ENCODE measurements at places on chromosomes 1 and 21.

DNA sequence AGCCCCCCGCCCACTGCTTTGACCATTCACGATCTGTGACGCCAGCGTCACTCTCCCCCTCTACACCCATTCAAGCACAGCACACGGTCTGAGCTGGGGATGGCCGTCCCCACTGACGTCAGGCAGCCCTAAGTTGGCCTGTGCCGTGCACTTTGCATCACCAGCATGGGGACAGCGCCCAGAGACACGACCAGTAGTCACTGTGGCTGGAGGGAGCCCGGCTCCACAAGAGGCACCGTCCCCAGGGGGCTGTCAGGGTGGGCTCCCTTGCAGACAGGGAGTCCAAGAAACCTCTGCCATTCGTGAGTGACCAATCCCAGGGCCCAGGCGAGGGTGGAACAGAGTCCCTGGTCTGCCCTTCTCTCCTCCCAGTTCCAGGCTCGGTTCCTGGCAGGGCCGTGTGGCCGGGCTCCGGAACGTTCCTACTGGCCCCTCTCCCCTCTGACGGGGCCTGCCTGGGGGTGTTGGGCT lies 2.3 kb downstream of the KRTAP10-8 start:
- no peak for DNase-seq

- no peak for DNase-seq
These were observed 25.6 kb downstream of the CD244 start for GRCh38 chr1:160836981-160837557.

DNA sequence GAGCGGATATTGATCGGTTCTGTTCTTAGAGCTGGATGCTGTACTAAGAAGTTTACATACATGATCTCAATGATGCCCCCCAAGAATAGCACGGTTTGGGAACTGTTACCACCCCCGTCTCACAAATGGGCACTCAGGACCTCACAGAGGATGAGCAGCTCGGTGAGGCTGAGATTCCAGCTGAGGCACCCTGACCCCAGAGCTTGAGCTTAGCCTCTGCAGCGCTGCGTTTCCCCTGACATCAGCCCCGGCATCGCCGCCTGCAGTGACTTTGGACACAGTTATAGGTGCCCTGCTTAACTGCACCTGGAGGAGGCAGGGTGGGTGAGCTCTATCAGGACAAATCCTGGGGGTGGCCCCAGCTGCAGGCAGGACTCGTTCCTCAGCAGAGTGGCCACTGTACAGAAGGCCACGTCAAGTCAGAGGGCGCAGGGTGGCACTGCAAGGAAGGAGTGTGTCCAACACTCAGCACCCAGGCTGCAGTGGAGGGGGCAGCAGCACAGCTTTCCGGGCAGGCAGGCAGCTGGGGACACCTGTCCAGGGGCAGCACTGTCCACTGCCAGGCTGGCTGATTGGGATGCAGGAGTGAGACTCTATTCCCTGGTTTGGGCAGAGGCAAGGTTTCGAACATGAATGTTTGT lies 65.8 kb upstream of the ABCG1 start:
- DNase-seq = no peak

- no peak for DNase-seq
These were observed 68.5 kb downstream of the GPR88 start for GRCh38 chr1:100606438-100606837.

- no peak for DNase-seq
These were observed 61.2 kb downstream of the ST6GALNAC5 start for GRCh38 chr1:76928522-76928921.

DNA sequence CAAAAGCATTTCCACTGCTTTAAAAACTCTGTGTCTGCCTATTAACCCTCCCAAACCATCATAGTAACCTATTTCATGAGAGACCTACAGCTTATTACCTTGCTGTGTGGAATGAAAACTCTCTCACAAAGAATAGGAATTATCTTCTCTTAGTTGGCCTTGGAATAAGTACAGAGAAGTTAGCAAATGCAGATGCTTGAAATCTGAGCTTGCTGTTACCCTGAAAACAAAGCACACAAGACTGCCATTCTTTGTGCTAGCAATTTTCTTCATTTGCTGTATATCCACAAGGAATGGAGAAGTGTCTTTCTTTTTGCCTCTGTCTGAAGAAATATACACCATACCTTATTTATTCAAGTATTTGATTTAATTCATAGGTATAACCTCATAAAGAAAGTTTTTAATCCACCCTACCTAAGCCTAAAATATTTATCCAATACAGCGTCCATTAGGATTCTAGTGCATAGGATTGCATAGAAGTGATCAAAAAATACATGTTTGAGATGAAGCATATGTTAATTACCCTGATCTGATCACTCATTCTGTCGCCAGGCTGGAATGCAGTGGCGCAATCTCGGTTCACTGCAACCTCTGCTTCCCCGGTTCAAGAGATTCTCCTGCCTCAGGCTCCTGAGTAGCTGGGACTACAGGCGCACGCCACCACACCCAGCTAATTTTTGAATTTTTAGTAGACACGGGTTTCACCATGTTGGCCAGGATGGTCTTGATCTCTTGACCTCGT lies 451.1 kb downstream of the LTN1 start:
- no peak for DNase-seq

DNA sequence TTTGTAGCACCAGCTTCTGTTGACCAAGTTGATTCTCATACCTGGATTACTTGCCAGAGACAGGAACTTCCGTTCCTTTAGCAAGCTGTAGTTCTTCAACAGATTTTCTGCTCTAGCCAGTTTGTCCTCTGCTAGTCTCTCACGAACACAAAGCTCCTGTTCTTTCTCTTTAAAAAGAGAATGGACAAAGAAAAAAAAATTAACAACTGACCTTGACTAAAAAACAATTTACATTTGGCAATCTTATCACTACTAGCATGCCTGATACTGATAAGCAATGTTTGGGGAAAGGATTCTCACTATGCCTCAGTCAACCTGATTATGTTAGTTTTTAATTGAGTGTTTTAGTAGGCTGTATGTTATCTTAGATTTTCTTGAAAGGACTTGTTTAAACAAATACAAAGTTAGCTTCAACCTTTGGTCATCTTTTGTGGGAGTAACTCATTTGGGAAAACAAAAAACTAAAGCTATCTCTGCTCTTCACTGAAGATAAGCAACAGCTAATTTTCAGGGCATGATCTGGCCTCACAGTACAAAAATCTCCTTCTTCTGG lies 8.3 kb downstream of the NEK2 start:
- no peak for DNase-seq

- no peak for DNase-seq
These were observed 19.7 kb upstream of the TBX15 start for GRCh38 chr1:119007670-119008482.

- no peak for DNase-seq
These were observed 23.5 kb downstream of the ANGPTL1 start for GRCh38 chr1:178847396-178847849.

DNA sequence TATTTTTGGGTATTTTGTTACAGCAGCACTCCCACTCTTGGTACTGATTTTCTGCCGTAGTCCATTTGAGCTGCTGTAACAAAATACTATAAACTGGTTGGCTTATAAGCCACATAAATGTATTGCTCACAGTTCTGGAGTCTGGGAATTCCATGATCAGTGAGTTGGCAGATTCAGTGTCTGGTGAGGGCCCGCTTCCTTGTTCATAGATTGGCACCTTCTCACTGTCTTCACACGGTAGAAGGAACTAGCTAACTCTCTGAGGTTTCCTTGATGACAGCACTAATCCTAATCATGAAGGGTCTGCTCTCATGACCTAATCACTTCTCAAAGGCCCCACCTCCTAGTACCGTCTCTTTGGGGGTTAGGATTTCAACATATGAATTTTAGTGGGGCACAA lies 85.2 kb downstream of the HHAT start:
- DNase-seq = no peak

GRCh38 chr21:46429754-46430681 lies 28.7 kb upstream of the DIP2A start:
- DNase-seq = no peak

DNA sequence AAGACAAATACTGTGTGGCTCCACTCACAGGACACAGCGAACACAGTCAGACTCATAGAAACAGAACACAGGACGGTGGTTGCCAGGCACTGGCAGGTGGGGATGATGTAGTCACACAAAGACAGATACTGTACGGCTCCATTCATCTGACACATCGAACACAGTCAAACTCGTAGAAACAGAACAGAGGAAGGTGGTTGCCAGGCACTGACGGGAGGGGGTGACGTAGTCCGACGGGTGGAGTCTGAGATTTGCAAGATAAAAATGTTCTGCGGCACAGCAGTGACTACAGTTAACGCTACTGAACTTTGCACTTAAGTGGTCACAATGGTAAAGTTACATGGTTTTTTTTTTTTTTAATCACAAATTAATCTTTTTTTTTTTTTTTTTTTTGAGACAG lies 18.7 kb downstream of the C21orf58 start:
- DNase-seq = no peak

- no peak for DNase-seq
These were observed 17.2 kb downstream of the NFASC start for GRCh38 chr1:204887846-204888245.

DNA sequence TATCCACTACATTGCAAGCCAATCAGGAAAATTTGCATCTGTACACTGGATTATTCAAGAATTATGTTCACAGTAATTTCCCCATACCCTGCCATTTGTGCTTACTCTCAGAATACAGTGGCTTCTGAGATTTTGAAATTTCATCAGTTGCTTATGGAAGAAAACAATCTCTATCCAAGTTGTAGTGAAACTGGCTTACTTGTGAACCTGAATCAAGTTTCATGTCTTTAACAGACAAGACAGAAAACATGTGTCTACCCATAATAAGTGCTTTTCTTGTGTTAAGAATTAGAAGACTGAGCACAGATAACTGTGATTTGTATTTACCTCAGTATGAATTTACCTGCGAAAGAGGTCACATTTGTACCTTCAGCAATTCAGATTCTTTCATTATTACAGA lies 672.7 kb upstream of the ADGRL2 start:
- DNase-seq = no peak

DNA sequence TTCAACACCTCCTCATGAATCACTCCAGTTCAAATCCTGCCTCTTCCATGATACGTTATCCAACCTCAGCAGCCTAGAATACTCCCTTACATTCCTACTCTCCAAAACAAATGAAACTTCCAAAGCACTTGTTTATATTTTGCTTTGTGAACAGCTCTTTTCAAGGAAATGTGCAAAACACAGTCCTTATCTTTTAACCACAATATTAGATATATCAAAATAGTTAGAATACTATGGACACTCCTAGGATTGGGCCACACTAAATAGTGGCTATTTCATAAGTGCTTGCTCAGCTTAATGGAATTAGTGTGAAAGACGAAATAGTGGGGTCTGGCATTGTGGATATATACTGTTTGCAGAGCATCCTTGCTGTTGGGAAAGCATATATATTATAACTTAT lies 173.5 kb downstream of the ZC3H11B start:
- no peak for DNase-seq

DNA sequence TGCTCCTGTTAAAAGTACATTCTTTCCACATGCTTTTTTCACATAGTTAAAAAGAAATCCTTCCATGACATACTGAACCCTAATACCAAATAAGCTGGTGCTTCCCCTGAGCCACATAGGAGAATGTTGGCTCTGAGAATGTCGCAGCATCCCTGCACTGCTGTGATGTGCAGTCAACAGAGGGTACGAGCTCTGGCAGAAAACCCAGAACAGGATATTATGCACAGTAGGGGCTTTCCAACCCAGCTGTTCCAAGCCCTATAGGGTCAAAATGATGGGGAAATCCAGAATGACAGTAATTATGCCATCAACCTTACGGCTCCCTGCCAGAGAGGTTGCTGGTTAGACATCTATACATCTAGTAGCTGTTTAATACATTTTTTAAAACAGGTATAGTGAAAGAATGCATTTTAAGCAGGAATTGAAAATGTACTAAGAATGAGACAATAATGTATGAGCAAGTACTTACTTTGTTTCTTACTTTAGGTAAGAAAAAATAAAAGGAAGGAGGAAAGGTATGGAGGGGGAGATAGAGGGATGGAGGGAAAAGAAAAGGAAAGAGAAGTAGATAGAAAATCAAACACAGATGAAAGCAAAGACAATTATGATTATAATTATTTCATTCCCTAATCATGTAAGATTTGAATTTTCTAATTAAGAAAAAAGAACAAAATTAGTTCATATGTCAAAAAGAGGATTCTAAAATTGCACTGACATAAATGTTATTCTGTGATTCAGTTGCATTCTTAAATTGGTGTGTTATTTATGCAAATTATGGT lies 126.0 kb downstream of the NR5A2 start:
- DNase-seq = no peak

- DNase-seq = no peak
These were observed 30.1 kb downstream of the CAMK1G start for GRCh38 chr1:209613400-209614150.

GRCh38 chr1:170730438-170730837 lies 66.5 kb downstream of the PRRX1 start:
- no peak for DNase-seq

DNA sequence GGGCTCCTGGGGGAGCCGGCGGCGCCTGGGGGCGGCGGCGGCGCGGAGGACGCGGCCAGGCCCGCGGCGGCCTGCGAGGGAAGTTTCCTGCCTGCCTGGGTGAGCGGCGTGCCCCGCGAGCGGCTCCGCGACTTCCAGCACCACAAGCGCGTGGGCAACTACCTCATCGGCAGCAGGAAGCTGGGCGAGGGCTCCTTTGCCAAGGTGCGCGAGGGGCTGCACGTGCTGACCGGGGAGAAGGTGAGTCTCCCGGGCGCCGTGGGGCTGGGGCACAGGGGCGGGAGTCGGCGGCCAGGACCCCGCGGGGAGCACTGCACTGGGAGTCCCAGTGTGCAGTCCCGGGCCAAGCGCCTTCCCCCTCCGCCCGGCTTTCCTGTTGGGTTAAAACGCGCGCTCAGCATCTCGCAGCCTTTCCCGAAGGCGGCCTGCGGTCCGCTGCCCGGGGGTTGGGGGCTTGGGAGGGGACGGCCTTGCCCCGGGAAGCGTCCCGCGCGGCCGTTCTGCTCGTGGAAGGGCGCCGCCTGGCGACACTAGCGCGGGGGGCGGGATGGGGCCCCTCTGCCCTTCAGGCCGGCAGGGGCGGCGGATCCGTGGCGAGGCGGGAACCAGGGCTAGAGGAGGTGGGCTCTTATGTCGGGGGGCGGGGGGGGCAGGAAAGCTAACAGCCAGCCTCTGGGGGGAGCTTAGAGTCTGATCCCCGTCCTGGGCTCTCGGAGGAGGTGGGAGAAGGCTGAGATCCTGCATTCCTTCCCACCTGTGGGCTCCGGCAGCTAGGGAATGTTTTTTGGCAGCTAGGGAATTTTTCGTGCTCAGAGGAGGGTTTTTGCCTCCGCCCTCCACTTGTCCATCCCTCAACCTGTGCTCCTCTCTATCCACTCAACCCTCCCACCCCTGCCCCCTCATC lies 1.1 kb downstream of the HUNK start:
- no peak for DNase-seq

Measured in stimulated activated CD8-positive, alpha-beta memory T cell treated with anti-CD3 and anti-CD28 coated beads, Interleukin-7, amount 100 ng/mL, for 1 hour (primary cell).